NCI-H460 (cell line): ENCODE measurements at places on chromosomes 3 and 15.

GRCh38 chr3:167031364-167032049, 348.6 kb downstream of the ZBBX start:
- no peak for DNase-seq

DNA sequence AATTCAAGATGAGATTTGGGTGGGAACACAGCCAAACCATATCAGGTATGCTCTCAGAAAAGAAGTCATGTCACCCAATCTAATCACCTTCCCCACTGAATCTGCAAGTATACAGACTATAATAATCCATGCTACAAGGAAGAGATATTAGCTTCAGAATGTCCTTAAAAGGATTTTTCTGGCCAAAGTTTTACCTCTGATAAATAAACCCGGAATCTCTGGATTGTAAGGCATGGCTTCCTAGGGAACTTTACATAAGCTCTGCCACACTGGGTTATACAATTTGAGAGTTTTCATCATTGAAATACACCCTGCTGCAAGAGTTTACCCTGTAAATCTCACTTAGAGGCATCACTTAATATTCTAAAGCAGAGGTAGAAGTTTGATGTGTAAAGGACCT, 330.5 kb upstream of the KCNMB2 start:
- DNase-seq: no peak

- no peak for DNase-seq
Measured at GRCh38 chr15:81926981-81927380, 118.8 kb downstream of the MEX3B start.

- DNase-seq: peak; percentile 41
Measured at GRCh38 chr3:167032267-167032876, 347.7 kb downstream of the ZBBX start.

DNA sequence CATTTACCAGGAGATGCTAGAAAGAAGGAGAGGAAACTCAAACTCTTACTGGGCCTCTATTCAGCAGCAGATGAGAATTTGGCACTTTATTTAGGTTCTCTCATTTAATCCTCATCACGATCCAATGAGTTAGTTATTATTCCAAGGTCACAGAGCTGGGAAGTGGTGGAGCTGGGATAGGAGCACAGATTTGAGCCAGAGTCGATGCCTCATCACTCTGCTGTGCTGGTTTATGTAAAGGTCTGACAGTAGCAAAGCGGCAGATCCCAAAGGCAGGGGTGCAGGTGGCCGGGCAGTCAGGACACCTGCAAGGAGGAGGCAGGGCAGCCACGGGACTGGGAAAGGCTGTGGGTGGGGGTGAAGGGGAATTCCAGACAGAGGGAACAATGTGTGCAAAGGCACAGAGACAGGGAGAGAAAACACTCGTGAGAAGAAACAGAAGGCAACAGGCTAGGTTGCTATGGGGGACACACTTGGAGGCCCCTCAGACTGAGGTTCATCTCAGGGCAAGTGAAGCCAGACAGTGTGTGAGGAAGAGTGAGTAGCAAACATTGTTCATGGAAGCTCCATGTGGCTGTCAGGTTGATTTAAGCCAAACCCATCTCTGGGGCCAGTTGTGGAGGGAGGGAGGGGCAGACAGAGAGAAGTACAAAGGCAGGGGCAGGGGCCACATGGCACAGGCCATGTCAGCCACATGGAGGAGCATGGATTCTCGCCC, 26.8 kb downstream of the RAB6B start:
- no peak for DNase-seq

DNA sequence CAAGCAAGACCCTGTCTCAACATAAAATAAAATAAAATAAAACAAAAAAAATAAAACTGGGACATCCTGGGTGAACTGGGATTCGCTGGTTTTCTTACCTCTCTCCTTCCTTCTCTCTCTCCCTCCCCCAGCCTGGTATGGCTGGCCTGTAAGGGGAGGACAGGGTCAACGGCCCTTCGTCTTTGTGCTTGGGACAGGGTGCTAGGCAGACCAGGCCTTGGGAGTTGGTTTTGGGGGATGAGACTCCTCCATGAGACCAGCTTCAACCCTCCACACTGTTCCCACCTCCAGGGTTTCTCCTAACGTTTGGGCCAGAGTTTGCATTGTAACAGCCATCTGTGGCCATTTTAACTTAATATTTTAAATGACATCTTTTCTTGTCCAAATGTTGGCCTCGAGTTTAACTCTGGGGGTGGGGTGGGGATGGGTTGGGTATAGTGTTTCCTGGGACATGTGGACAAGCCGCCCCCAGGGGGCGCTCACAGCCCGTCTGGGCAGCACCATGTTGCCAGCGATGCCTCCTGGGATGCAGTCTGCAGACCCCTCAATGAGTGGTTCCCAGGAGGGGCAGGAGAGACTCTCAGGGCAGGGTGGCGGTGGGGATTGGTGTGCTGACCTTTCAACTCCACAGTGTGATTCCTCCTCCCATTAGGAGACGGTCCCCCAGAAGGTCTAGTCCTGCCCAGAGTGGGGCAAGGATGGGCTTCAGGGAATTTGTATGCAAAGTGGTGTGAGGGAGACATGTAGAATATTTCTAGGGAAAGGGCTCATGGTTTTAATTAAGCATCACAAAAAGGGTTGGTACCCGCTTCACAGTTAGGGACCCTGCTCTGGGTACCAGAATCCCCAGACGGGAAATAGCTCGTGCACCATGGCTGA, 37.7 kb upstream of the LCTL start:
- peak; percentile 46 for DNase-seq

DNA sequence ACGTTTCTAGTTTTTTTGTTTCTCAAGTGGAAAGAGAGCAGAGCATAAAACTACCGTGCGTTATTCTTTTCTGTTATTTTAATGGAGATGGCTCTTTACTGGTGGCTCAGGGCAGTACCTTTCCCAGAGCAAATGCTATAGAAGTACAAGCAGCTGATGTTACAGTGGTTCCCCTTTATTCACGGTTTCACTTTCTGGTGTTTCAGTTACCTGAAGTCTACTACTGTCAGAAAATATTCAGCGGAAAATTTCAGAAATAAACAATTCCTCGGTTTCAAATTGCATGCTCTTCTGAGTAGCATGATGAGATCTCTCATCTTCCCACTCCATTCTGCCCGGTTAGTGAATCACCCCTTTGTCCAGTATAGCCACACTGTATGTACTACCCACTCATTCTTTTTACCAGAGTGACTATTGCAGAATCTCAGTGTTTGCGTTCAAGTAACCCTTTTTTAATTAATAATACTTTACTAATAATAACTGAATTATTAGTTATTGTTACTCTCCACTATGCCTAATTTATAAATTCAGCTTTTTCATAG, 597.5 kb upstream of the ROBO2 start:
- no peak for DNase-seq

DNA sequence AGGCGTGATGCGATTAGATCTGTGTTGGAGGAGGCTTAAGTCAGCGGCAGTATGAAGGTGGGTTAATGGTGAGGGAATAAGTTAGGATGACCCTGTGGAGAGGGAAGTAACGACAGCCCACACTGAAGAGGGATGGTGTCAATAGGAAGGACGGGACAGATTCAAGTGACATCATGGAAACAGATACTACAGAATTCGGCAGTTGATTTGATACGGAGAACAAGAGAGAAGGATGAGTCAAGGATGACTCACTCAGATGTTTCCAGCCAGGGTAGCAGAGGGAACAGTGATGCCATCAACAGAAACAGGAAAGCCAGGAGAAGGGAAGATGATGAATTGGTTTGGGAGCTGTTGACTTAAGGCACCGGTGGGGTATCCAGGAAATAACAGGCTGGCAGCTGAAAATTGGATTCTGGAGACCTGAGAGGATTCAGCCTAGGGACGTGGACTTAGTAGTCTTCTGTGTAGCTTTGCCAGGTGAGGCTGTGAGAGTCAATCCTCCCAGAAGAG, 38.0 kb downstream of the SHC4 start:
- DNase-seq: peak; percentile 85

GRCh38 chr3:129560911-129561594, 18.1 kb downstream of the H1-8 start:
- no peak for DNase-seq

DNA sequence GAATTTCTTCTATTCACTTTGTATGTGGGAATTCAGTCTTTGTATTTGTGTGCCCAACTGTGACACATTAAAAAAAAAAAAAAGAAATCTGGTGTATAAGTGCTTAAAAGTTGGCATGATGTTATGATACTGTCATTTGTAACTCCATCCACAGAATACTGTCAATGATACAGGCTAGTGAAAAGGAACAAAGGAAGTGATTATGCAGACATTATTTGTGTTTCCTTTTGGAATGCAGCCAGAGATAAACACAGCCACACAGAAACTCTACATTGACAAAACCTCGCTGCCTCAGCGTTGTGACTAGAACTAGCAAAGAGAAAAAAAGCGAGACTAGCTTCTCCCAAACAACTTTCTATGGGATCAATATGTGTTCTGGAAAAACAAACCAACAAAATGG, 519.2 kb upstream of the AGTR1 start:
- peak; percentile 14 for DNase-seq

GRCh38 chr3:16743276-16743675, 138.1 kb upstream of the DAZL start:
- no peak for DNase-seq

GRCh38 chr15:54840621-54841398, 355.9 kb downstream of the RSL24D1 start:
- DNase-seq: no peak

DNA sequence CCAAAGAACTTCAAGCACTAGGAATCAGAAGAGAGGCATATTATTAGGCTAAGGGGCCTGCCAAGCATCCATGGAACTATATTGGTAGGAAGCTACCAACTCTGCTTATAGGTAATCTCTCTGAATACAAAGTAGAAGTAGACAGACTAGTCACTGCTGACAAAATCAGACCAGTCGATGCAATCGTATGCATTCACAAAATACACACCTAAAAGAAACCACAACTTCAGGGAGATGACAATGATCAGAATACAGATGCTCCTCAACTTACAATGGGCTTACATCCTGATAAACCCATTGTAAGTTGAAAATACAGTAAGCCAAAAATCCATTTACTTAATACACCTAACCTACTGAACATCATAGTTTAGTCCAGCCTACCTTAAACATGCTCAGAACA, 94.7 kb downstream of the FSIP1 start:
- DNase-seq: no peak

DNA sequence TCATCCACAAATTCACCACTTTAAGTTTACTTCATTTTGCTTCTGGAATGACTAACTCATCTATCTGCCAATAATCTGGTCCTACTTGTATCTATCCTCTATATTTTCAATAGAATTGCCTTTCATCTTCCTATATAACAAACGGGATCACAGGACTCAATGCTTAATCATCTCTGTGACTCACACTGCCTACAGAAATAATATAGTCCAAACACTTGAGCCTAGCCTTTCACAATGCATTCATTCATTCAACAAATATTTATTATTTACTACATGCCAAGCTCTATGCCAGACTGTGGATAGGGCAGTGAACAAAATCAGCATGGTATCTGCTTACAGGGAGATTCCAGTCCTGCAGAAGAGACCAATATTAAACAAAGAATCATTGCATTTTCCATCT, 16.6 kb upstream of the AGTR1 start:
- no peak for DNase-seq

DNA sequence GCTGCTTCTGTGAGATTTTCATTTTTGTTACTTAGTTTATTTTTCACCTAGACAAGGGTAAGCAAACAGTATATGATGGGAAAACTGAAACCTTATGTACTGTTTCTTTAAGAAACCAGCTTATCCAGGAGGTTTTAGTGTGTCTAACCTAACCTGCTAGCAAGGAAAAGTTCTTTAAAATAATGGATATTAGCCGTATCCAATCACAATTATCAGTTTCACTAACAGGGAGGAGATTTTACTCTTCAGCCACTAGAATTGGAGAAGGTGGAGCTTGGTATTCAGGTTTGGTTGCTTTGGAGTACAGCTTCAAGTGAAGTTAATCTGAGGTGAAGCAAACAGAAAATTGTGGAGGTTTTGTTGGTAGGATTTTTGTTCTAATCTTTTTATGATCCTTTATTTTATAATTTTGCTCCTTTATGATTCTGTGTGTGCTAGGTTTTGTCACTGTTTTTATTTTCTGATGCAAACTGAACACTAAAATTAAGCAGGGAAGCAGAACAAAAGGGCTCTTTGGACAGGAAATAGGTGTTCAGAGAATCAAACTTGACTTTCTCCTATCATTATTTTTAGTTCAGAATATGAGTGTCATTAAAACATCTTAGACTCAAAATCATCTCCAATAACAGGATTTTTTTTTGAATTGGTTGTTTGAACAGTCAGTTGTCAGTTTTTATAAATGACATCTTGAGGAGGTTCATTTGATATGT, 13.0 kb downstream of the ZFAND6 start:
- DNase-seq: peak; percentile 83

GRCh38 chr3:171157286-171157685, 130.8 kb upstream of the SLC2A2 start:
- no peak for DNase-seq

GRCh38 chr15:56804279-56804678, 71.0 kb upstream of the ZNF280D start:
- no peak for DNase-seq

- DNase-seq: no peak
Measured at GRCh38 chr15:42735382-42736165, 1.4 kb downstream of the CDAN1 start.

GRCh38 chr3:190048932-190049441, 71.7 kb downstream of the P3H2 start:
- DNase-seq: no peak

- DNase-seq: no peak
Measured at GRCh38 chr15:56261854-56262509, 18.3 kb upstream of the RFX7 start.

- no peak for DNase-seq
Measured at GRCh38 chr3:195072916-195073564, 197.9 kb downstream of the XXYLT1 start.

- DNase-seq: no peak
Measured at GRCh38 chr3:164641071-164641470, 437.2 kb downstream of the SI start.

DNA sequence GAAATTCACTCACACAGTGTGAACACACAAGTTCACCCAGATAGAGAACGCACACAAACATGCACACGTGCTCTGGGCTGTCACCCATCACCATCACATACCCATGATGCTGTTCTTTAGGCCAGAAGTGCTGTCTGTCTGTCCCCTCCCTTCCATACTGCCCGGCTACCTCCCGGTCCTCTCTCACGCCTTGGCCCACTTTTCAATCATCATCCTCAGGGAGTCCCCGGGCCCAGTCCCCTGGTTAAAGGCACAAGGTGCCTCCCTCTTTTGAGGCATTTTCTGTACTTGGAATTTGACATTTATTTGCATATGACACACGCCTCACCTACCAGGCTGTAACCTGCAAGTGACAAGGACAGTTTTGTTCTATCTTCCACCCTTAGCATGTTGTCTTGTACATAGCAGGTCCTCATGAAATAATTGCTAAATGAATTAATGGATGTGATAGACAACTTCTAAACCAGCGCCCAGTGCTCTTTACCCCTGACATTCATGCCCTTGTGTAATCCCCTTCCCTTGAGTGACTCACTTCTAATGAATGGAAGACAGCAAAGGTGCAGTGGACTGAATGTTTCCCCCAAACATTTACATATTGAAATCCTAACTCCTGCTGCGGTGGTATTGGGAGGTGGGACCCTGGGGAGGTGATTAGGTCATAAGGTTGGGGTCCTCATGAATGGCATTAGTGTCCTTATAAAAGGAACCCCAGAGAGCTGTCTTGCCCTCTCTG, 73.9 kb upstream of the ADPGK start:
- DNase-seq: no peak

GRCh38 chr3:15726881-15727280, 70.9 kb downstream of the ANKRD28 start:
- DNase-seq: no peak

GRCh38 chr3:45917146-45917898, 25.9 kb upstream of the CXCR6 start:
- no peak for DNase-seq

GRCh38 chr3:65500398-65501306, 538.1 kb downstream of the MAGI1 start:
- no peak for DNase-seq

- no peak for DNase-seq
Measured at GRCh38 chr3:120764206-120764605, 21.7 kb downstream of the GTF2E1 start.
